NCI-H82 (cell line): ENCODE measurements at places on chromosomes 7 and 10.

GRCh38 chr7:131683536-131684125, 127.2 kb upstream of the PODXL start:
- DNase-seq: no peak

DNA sequence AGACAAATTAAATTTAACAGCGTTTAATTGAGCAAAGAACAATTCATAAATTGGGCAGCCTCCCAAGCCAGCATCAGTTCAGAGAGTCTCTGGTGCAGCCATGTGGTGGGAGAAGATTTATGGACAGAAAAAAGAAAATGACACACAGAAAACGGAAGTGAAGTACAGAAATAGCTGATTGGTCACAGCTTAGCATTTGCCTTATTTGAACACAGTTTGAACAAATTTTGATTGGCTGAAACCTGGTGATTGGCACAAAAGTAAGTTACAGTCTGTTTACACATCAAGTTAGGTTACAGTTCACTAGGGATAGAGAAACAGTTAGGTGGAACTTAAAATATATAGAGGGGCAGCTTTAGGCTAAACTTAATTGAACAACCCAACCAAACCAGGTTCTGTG, 720.1 kb downstream of the TYW1 start:
- DNase-seq: no peak

- no peak for DNase-seq
These were observed 343.3 kb upstream of the AKR1E2 start for GRCh38 chr10:4482659-4483058.

GRCh38 chr7:156751319-156751718, 110.7 kb downstream of the RNF32 start:
- no peak for DNase-seq
